Activated T-helper 1 cell treated with anti-CD3 and anti-CD28 coated beads, Interleukin-12 subunit alpha, Interleukin-12 subunit beta, Interleukin-2, Interleukin-4 antibody, amounts not matched to agents 30 ng/mL and 10 ng/mL and 1 ng/mL, durations not matched to agents 14 hours and 24 hours and 36 hours (primary cell): ENCODE measurements at places on chromosomes 5 and 9. TPM values are rescaled to one million over a fixed set of nuclear protein-coding genes. Genes with fewer than 3 reads are reported as not detected.

The TSLP gene
- 0.17 and 0.47 TPM in 2 replicates for total RNA-seq

The IFNA21 gene
- not detected in 2 replicates for total RNA-seq

The CEP72 gene
- total RNA-seq = 32.4 and 35.7 TPM in 2 replicates

The NDOR1 gene
- 42.4 and 48.9 TPM in 2 replicates for total RNA-seq

The PLPP7 gene
- 0.10 TPM in 1 of 2 replicates, not detected in the other for total RNA-seq

The PAPPA gene
- not detected in 2 replicates for total RNA-seq

The OLFML2A gene
- not detected in 2 replicates for total RNA-seq

The LRRC19 gene
- not detected in 2 replicates for total RNA-seq

GRCh38 chr9:99807276-99807852 lies 14.3 kb upstream of the NR4A3 start:
- peak; percentile 43 for DNase-seq

DNA sequence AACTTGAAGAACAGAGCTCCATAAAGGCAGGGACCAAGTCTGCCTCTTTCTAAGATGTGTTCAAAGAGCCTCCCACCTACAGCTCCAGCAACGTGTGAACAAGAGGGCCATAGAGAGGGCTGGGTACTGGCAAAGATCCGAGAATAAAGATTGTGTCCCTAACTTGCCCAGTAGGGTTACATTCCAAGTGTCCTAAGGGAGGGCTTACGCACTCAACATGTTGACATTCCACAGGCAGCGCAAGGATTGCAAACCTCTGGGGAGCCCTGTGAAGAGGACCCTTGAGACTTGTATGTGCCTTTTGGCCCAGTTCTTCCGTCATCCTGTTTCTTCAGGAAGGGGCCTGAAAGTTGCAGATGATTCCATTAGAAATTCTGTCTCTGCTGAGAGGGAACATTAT lies 48.2 kb upstream of the ENTREP1 start:
- no peak for DNase-seq

GRCh38 chr5:179142434-179143198 lies 82.4 kb downstream of the ZNF354C start:
- no peak for DNase-seq

- no peak for DNase-seq
Observed at GRCh38 chr9:92438900-92439526, 14.7 kb upstream of the OMD start.

DNA sequence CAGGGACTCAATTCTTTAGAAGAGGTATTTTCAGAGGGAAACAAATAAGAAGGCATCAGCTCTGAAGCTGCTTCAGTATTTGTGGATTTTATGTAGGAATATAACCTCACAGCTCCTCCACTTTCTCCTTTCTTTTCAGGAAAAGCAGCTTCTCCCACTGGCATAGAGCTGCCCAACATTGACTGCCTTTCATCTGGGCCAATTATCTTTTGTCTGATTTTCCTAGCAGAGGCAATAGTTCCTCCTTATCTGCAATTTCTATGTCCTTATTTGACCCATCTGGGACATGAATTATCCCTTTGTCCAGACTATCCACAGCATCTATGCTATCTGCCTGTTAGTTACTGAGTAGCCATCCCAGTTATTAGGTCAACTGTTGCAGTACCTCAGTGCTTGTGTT lies 1671.2 kb upstream of the ACO1 start:
- DNase-seq = no peak

GRCh38 chr9:116978155-116978554 lies 291.1 kb downstream of the TRIM32 start:
- no peak for DNase-seq

DNA sequence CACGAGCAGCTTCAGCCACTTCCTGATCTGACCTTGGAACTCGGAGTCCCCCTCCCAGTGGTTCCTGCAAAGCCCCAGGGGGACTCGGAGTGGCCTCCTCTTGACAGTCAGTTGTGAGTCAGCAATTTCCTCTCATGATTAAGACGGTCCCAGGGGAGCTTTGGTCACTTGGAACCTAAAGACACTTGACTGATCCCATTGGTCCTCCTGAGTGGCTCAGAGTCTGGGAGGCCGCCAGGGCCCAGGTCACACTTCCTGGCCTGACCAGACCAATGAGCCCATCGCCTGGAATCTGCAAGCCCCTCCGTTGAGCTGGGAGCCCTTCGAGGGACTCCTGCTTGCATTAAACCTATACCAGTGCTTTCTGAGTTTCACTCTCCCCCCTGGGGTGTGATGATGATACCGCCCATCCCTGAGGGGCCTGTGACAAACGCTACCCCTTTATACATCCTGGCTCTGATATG lies 29.1 kb downstream of the TSPAN17 start:
- no peak for DNase-seq

DNA sequence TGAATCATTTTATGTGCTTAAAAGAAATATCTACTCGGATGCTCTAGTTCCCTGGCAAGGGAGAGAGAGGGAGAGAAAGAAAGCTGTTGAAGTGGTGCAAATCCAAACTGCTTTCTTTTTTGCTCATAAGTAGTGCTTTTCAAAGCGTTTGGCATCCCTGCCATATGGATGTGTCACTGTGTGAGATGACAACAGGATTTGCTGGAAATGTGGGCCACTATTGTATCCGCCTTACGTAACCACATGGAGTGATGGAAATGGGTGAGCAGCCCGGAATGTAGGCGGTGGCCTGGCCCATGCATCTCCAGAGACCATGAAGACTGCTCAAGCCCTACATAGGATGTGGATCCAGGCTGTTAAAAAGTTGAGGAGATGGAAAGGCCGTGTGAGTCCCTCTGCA lies 30.8 kb downstream of the TJP2 start:
- no peak for DNase-seq

- DNase-seq = no peak
Observed at GRCh38 chr9:103649086-103649485, 445.0 kb upstream of the SMC2 start.

- no peak for DNase-seq
Observed at GRCh38 chr5:142984011-142984410, 213.8 kb downstream of the ARHGAP26 start.
